LoVo (cell line): ENCODE measurements at places on chromosomes 1 and 21.

DNA sequence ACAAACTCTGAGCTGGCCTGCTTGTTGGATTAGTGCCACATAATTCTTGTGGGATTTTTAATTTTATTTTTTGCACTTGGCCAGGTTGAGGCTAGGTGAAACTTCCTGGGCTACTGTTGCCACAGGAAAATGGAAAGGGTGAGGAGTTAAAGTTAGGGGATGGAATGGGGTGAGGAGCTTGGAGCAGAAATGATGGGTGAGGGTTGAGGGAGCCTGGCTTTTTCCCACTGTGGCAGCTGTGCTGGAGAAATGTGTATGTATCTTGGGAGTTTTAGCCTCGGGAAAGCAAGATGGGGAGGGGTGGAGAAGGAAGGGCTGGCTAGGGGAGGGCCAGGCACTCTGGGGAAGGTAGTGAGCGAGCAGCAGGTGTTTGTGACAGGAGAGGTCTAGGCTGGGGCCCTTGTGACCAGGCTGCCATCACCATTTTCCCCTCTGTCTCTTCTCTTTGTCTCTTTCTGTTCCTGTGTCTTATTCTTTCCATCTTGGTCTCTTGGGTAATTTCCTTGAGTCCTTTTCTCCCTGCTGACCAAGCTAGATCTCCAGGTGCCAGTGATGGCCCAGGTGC lies 2.0 kb downstream of the ZNF687 start:
- no peak for DNase-seq

GRCh38 chr1:46008585-46008984 lies 123.8 kb downstream of the PIK3R3 start:
- DNase-seq, result no peak

- DNase-seq, result no peak
Observed at GRCh38 chr1:229258757-229259060, 12.2 kb upstream of the RAB4A start.

DNA sequence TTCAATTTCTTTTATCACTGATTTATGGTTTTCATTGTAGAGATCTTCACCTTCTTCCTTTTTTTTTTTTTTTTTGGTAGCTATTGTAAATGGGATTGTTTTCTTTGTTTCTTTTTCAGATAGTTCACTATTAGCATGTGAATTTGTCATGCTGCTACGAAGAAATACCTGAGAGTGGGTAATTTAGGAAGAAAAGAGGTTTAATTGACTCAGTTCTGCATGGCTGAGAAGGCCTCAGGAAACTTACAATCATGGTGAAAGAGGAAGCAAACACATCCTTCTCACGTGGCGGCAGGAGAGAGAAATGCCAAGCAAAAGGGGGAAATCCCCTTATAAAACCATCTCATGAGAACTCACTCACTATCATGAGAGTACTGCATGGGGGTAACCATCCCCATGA lies 66.4 kb downstream of the DAB1 start:
- no peak for DNase-seq

DNA sequence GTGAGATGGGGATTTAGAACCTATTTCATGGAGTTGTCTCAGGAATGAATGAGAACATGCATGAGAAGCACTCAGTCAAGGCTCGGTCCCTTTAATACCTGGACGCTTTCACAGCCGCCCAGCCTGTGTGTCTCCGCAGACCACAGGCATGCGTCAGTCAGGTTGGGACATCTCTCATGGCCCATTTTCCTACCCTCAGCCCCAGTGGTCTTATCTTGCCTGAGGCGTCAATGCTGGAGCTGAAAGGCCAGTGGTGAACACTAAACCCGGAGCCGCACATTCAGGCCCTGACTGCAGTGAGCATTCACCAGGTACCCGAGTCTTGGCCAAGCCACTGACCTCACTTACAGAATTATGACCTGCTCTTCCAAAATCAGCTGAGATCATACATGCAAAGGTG lies 263.2 kb upstream of the RAB4A start:
- no peak for DNase-seq

GRCh38 chr1:164456272-164456671 lies 102.7 kb upstream of the PBX1 start:
- DNase-seq, result no peak

DNA sequence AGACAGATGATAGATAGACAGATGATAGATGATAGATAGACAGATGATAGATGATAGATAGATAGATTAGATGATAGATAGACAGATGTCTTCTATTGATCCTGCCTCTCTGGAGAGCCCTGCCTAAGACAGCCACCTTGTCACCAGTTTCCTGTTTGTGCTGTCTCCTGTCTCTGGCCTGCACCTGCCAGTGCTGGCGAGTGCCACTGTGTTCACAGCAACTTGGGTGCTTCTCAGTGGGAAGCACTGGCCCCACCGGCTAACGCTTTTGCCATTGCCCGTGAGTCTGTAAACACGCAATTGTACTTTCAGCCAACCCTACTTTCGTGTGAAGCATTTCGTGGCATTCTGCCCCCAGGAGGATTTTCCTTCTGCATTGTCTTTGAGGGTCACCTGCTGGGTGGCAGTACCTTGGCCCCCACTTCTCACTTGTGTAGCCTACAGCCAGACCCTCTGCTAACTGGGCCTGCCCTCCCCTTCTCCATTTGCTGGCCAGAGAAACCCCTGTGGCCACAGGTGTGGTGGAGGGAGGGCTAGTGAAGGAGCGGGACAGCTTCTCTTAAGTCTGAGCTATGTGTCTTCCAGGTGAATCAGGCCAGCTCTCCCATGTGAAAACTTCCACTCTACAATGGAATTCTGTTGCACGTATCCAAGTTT lies 23.4 kb upstream of the PDE9A start:
- no peak for DNase-seq

GRCh38 chr1:109167001-109167506 lies 46.7 kb upstream of the SARS1 start:
- DNase-seq, result no peak

DNA sequence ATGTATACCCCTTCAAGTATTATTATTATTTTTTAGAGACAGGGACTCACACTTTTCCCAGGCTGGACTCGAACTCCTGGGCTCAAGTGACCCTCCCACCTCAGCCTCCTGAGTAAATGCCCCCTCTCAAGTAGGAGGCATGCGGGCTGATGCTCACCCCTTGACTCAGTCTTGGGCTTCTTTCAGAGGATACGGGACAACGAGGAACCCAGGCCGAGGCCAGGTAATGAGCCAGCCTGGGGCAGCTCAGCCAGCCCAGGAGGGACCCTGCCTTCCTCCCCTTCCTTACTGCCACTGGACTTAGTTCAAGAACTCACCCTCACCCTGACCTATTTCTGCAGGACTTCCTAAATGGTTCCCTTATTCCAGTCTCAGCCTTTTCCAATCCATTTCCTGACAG lies 198.0 kb upstream of the MAP1LC3C start:
- no peak for DNase-seq

- DNase-seq, result no peak
Observed at GRCh38 chr1:2330519-2331199, 60.7 kb downstream of the MORN1 start.

- no peak for DNase-seq
Observed at GRCh38 chr1:234427950-234428646, 50.9 kb downstream of the TARBP1 start.

DNA sequence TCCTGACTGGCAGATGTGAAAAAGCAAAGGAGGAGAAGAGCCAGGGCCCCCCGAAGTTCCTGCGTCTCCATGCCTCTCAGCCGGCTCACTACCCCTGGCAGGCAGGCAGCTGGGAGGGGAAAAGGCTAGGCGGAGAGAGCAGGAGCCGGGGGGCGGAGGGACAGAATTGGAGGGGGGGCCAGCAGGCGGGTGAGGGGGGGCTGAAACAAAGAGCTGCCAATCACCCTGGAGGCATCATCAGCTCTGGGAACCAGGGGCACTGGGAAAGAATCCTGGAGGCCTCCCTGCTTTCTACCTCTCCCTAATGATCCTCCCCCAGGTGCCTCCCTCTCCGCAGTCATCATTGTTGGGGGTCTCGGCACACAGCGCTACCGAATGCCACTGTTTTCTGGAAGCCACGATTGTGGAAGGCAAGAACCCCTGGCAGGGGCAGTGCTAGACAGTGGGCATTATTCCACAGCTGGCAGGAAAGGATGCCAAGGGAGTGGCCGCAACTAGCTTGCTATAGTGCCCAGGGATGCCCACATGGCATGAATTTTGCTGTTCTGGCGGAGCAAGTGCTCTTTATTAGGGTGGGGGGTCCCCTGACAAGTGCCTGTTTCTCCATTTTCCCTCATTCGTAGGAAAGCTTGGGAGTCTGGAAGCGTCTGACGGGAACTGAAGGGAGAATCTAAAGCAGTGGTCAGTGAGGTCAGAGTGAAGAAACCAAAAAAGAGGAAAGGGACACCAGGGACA lies at the start of gene THBS3:
Gene THBS3 (minus strand): TSS at position 92 of the 735 bp plus-strand sequence. CDS start 21 bp downstream, at position 71.
- no peak for DNase-seq

DNA sequence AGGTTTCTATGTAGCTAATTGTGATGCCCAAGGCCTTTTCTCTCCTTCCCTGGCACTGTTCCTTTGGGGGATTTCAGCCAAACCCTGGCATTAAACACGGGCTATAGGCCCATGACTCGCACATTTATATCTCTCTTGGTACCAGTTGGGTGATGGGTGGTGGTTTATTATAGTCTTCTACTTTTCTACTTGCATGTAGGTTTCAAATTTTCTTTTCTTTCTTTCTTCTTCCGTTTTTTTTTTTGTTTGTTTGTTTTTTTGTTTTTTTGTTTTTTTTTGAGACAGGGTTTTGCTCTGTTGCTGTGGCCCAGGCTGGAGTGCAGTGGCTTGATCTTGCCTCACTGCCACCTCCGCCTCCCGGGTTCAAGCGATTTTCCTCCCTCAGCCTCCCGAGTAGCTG lies 1.1 kb downstream of the IL10RB start:
- no peak for DNase-seq

DNA sequence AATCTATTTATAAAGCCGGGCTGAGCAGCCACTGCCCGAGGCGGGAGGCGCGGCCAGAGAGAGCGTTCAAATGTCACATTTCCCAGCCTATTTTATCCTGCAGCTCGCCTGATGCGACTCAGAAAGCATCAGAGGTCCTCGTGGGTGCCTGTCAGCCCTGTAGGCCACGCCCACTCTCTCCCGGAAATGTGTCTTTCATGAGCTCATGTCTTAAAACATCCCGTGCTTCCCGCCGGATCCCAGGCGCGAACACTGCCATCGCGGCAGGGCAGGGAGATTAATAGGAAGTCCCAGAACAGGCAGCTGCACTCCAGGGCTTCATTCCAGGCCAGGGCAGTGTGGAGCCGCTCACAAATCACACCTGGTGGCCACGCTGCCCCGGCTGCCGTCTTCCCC lies 117.5 kb downstream of the PRDM16 start:
- no peak for DNase-seq

GRCh38 chr1:224333309-224333926 lies 3.4 kb upstream of the NVL start:
- peak; percentile 67 for DNase-seq

DNA sequence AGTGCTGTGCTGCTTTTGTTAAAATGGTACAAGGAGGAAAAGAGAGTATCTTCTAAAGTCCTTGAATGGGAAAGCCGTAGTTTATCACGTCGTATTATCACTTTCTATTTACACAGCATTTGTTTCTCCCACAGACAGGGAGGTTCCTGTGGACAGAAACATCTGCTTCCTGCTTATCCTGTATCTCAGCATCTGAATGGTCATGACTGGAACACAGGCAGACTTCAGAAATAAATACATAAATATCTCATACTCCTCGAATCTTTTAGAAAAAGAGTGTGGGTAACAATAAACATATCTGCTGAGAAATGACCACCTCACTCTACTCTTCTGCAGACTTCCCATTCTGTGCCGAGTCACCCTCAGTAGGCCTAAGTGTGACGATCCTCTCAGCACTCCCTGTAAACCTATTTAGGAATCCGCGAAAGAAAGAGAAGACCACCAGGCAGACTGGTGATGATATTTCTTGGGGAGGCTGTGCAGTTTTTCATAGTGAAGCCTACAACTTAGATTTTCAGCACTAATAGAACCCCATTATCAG lies 393.5 kb downstream of the SMYD3 start:
- DNase-seq, result no peak

DNA sequence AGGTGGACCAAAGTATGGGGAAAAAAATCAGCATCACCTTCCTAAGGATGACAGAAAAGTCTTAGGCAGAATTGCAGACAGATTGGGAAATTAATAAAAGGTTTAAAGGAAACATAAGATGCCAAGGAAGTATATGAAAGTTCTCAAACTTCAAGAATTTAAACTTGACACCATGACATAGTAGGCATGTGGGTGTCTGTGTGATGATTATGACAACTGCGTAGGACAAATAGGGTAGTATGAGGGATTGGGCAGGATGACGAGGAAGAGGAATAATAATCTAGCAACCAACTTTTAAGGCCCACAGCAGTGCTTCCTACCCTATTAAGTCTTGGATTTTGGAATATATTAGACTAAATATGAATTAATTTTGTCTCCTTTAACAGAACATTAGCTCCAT lies 52.4 kb downstream of the HNRNPR start:
- DNase-seq, result no peak

GRCh38 chr1:77975386-77975785 lies 3.5 kb downstream of the FUBP1 start:
- DNase-seq, result no peak

- peak; percentile 38 for DNase-seq
Observed at GRCh38 chr1:119008483-119009311, 20.6 kb upstream of the TBX15 start.

DNA sequence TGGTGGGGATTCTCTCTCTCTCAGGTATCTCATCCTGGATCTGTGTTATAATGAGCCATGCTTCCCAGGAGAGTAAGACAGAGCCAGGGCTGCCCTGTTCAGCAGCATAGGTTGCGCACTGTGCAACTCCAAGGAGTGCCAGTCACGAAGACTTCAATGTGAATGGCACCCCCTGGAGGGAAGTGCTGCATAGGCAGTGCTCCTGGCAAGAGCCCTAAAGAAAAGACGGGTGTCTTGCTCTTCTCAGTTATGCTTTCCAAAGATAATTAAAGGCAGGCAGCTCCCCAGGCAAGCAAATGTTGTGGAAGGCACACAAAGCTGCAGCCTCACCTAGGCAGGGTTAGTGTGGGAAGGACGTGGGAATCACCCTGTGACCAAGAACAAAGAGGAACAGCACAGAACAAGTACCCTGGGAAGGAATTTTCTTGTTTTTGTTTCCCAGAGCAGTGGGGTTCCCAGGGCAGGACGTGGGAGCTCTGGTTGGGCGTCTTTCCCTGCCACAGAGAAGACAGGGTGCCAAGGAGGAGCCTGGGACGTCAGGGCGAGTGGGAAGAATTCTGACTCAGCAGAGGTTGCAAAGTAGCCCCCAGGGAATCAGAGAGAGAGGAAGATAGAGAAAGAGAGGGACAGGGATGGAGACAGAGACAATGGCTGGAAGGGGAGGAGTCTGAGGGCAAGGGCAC lies 120.9 kb downstream of the KCNN3 start:
- DNase-seq, result no peak

DNA sequence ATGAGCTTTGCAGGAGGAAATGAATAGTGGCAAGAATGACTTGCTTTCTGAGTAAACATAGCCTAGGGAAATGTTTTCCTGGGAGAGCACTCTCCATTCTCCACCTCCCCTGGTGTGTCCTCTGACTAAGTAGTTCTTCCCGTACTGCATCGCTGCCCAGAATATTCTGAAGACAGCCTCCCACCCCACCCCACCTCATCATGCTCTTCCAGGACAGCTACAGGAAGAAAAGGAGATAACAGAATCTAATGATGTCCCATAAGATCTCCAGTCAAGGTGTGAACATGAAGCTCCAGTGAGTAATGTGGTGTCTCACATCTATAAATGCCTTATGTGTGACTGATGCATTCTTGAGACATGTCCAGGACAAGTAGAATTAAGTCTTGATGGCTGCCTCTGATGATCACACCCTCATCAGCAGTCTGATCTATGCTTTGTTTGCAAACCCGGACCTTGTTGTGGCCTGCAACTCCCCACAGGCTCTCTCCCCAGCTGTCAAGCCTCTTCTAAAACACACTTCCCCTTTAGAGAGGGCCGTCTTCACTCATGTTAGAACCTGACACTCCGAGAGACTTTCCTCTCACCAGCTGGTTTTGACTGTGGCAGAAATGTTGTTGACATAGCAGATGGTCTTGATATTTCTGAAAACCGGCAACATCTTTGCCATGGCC lies 183.0 kb downstream of the CYYR1 start:
- DNase-seq, result peak; percentile 74
